ENCODE measurements at places on chromosomes 7 and 10.

GRCh38 chr7:105448181-105448580 is 59.5 kb upstream of the SRPK2 start:
- DNase-seq = no peak

DNA sequence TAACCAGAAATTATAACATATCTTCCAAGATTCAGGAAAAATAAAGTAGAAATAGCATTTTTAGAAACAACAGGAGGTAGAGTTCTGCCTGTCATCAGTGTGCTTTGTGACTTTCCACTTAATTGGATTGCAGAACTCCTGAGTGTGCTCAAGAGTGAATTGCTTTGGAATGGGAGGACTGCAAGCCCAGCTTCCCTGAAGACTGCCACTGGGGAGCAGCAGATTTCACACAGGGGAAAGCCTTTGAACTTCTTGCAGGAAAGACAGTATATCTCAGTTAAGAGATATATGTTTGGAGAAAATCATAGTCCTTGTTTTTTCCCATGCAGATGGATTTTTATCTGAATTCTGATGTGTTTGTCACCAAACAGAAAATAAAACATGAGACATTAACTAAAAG is 124.5 kb downstream of the TMEM168 start:
- DNase-seq = no peak

DNA sequence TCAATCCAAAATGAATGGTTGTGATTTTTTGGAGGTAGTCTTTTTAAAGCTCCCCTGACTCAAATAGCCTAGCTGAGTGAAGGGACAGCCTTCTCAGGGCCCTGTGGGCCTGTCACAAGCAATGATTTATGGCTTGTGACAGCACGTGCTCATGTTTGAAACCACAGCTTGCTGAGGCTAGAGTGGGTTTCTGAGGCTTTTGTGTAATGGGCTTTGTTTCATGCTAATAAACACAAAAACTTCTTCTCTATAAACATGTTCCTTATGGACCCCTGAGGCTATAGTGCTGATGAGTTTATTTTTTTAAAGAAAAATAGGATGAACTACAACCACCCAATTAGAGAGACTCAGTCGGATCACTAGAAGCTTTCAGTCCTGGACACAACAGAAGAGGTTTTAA is 36.1 kb upstream of the BET1 start:
- no peak for DNase-seq

GRCh38 chr10:44199267-44199666 is 185.6 kb downstream of the CXCL12 start:
- no peak for DNase-seq

- no peak for DNase-seq
Observed at GRCh38 chr10:52128056-52128683, 185.9 kb upstream of the DKK1 start.

GRCh38 chr10:48383393-48383792 is 76.9 kb downstream of the MAPK8 start:
- DNase-seq = no peak

- no peak for DNase-seq
Observed at GRCh38 chr10:1978584-1978983, 241.3 kb upstream of the ADARB2 start.

DNA sequence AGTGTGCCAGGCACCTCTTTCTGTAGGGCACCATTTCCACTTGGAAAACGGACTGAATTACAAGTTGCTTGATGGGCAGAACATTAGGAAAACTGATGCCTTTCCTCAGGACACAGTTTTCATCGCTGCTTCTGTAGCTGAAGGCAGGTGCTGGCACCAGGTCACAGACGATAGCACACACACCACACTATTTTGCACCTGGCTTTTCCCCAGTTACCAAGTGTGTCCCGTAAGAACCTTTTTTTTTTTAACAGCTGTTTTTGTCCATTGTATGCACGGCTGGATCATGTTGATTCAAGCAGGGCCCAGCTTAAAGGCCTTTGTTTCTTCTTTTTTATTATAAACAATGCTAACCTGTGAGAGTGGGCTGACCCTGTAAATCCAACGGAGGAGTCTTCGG is 1.3 kb upstream of the GET4 start:
- no peak for DNase-seq

GRCh38 chr10:17200912-17201793 is at the start of gene TRDMT1:
Gene TRDMT1 (minus strand): TSS chr10:17201672. CDS start chr10:17201634, 38 bp downstream.
- DNase-seq = peak; percentile 88

- no peak for DNase-seq
Observed at GRCh38 chr10:8088504-8088903, 34.0 kb downstream of the GATA3 start.

GRCh38 chr7:37489703-37490102 is 41.0 kb upstream of the ELMO1 start:
- DNase-seq = no peak

GRCh38 chr7:15801551-15801950 is 115.1 kb upstream of the MEOX2 start:
- DNase-seq = no peak

Data from right lobe of liver (tissue), 6 donors.